ENCODE measurements at places on chromosomes 3 and 15.
A peak's percentile ranks its signal among the peaks of the same experiment; 100 is the strongest.

DNA sequence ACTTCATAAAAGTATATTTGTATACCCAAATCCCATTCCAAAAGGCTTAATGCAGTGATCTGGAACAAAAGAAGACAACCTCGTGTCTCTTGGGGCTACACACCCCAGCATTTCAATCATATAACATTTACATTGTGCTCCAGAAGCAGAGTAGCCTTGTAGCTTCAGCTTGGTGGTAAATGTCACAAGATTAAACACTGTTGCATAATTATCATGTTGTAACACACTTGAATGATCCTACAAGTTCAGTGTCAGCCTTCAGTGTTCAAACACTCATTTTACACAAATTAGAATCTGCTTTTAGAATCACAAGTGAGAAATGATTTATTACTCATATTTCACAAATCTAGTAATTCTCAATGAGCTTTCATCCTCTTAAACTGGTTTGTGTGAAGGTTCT lies 122.6 kb downstream of the CNTN3 start:
- no peak for DNase-seq

GRCh38 chr3:110521019-110521418 lies 550.6 kb upstream of the NECTIN3 start:
- DNase-seq, result no peak

GRCh38 chr15:57133127-57133968 lies 214.9 kb downstream of the TCF12 start:
- DNase-seq, result peak; percentile 18

- no peak for DNase-seq
Measured at GRCh38 chr15:40252141-40252437, 13.2 kb downstream of the PAK6 start.

- DNase-seq, result no peak
Measured at GRCh38 chr15:73969151-73969759, 22.8 kb downstream of the STOML1 start.

DNA sequence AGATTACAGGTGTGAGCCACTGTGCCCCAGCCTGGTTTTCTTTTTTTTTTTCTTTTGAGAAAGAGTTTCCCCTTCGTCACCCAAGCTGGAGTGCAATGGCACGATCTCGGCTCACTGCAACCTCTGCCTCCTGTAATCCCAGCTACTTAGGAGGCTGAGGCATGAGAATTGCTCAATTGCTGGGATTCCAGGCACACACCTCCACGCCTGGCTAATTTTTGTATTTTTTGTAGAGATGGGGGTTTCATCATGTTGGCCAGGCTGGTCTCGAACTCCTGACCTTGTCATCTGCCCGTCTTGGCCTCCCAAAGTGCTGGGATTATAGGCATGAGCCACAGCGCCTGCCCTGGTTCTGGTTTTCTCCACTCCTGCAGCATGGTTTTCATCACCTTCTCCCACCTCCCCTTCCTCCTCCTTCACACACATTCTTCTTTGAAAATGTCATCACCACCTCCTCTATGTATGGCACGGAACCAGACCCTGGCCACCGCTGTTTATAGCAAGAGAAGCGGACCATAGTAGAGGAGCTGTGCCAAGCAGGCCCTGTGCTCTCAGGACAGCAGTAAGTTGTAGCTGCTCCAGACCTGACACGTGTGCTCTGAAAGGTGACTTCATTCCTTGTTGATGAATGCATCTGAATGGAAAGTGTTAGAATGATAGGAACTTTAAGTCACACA lies 14.6 kb upstream of the AHSG start:
- DNase-seq, result no peak

GRCh38 chr3:7543294-7543880 lies 682.5 kb downstream of the GRM7 start:
- no peak for DNase-seq

- DNase-seq, result no peak
Measured at GRCh38 chr3:71813073-71813472, 28.1 kb upstream of the PROK2 start.

Data from naive B cell (primary cell).